BJ (cell line): ENCODE measurements at places on chromosomes 4 and X.

DNA sequence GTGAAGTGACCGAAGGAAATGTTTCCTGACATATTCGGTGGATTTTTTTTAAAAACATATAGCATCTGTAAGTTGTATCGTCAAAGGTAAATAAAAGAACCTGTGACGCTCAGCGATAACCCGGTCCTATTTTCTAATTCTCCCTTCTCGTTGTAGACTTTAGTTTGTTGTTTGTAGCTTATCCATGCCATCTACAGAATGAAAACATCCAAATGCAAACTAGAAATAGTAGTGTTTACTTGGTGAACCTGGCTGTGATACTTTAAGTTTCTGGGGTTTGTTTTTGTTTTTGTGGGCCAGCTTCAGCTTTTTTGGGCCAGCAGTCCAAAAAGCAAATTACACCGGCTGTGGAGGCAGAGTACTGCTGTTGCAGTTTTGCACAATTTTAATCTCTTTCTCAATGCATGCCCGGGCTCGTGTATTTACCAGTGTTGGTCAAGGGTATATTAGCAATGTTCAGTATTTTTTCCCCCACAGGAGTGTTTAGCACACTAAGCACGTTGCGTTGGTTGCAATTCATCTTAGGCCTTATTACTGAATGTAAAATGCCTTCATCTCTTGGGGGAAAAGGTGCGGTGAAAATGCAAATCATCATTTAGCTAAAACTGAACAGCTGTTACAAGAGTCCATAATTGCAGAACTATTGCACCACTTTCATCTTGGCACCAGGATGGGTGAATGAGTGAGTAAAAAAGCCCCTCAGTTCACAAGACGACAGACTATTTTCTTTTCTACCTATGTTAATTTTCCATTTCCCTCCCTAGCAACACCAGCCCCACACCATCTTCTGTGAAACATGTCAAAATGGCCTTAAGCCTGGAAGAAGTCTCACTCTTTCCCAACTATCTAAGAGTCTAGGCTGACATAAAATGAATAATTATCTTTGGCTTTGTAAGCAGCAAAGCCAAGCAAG is 1.7 kb upstream of the CNOT6L start:
- DNase-seq: no peak

DNA sequence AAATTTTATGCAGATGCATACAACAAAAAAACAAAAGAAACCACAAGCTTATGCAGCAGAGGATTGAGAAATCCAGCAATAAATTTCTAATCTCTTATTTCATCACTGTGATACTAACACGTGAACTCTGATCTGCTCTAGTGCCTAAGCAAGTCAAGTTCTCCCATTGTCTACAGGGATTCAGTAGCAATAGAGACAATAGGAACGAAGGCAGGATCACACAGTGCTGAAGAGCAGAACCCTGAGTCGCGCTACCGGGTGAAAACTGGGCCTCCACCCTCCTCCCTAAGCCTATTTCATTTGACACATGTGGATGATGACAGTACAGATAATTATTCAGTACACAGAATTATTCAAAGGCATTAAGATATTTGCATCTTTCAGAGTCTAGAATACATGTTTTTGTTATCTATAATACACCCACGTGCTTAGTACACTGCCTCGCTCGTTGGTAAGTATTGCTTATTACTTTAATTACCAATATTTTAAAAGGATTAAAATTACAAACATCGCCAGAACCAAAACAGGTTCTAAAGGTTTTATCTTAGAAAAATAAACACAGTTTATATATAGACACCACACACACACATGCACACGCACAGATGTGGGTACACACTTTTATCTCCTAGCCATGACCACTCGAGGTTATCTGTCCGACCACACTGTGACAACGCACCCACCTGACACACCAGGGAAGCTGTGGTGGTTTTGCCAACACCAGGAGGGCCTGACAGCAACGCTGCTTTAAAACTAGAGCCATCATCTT is 60.1 kb downstream of the RFC1 start:
- DNase-seq: no peak

- DNase-seq: no peak
Observed at GRCh38 chr4:78186597-78187543, 129.7 kb downstream of the FRAS1 start.

GRCh38 chrX:133215747-133216146 is 2.4 kb downstream of the TFDP3 start:
- no peak for DNase-seq

GRCh38 chr4:181078196-181078595 is 1165.0 kb upstream of the TENM3 start:
- no peak for DNase-seq

DNA sequence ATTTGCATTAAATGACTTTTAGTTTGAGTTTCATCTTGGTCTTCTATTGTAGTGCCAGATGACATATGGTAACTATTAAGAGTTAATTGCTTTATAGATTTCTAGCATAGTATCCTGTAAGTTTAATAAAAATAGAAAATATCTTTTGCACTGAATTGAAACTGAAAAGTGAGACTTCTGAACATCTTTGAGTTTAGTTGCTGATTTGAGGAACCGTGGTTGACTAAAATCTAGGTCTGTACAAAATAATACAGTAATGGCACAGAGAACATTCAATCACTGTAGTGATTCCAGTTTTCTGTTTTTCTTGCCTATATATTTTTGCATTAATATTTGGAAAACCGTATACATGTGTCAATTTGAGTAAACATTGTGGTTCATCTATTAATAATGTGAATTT is 60.7 kb downstream of the SPATA4 start:
- DNase-seq: no peak

DNA sequence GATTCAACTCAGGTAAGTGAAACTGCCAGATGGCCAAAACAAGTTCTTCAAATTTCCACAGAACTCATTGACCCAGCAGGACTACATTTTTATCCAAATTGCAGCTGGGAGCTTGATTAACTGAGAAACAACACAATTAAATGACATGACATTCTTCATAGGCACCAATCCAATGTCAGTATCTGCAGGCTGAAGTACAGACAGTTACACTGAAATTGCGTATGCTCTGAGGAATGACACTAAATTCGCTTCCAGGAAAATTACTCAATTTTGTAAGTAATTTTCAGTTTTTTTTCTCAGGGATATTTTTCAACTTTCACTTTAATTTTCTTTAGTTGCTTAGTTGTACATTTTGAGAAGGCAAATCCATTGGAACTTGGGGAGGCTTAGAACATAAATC is 4.5 kb downstream of the C1GALT1C1 start:
- peak; percentile 37 for DNase-seq

- peak; percentile 63 for DNase-seq
Observed at GRCh38 chr4:77579406-77580076, 26.1 kb upstream of the CXCL13 start.
